Activated CD4-positive, alpha-beta T cell treated with anti-CD3 and anti-CD28 coated beads, Interleukin-2, amount 10 ng/mL, durations not matched to agents 7 days and 5 days (primary cell): ENCODE measurements at places on chromosomes 7 and 10. TPM values are rescaled to one million over a fixed set of nuclear protein-coding genes. Genes with fewer than 3 reads are reported as not detected.

The NOS3 gene
- total RNA-seq: 21.6 TPM

The HGF gene
- not detected for total RNA-seq

- no peaks in the 10 kb centered on the region for H3K27me3 ChIP-seq
- H3K36me3 ChIP-seq: no peaks in the 10 kb centered on the region
- H3K4me3 ChIP-seq: no peak overlapping the region
- no peak for DNase-seq
These were observed 137.4 kb upstream of the KCNMA1 start for GRCh38 chr10:77774940-77775391.

DNA sequence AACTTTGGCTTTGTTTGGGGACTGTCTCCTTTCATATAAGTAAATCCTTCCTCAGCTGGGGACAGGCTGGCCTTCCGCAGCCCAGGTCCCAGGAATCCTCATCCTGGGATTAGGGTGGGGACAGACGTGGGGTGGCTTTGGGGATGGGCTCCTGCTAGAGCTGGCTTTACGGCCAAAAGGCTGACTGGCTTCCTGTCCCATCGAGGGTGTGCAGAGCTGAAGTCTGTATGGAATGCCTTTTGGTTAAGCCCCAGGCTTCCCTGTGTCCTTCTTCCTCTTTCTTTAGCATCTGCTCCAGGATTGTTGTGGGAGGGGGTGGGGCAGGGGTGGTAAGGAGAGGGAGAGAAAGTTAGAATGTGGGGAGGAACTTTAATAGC lies 59.4 kb upstream of the AQP1 start:
- no peak overlapping the region for H3K4me3 ChIP-seq
- DNase-seq: no peak
- H3K27me3 ChIP-seq: no peaks in the 10 kb centered on the region
- H3K27ac ChIP-seq: no peak overlapping the region
- no peaks in the 10 kb centered on the region for H3K36me3 ChIP-seq
- H3K4me1 ChIP-seq: no peaks in the 10 kb centered on the region

- DNase-seq: no peak
- H3K4me3 ChIP-seq: no peak overlapping the region
- H3K36me3 ChIP-seq: no peaks in the 10 kb centered on the region
- H3K4me1 ChIP-seq: peaks cover 14% of the 10 kb centered on the region
These were observed 73.1 kb upstream of the MET start for GRCh38 chr7:116598861-116599260.

- H3K27me3 ChIP-seq: peaks cover 20% of the 10 kb centered on the region
- H3K4me3 ChIP-seq: no peak overlapping the region
- no peaks in the 10 kb centered on the region for H3K4me1 ChIP-seq
- no peak for DNase-seq
- no peak overlapping the region for H3K27ac ChIP-seq
These were observed 35.4 kb downstream of the MALSU1 start for GRCh38 chr7:23334482-23335056.

The CACNB2 gene
- not detected for total RNA-seq

DNA sequence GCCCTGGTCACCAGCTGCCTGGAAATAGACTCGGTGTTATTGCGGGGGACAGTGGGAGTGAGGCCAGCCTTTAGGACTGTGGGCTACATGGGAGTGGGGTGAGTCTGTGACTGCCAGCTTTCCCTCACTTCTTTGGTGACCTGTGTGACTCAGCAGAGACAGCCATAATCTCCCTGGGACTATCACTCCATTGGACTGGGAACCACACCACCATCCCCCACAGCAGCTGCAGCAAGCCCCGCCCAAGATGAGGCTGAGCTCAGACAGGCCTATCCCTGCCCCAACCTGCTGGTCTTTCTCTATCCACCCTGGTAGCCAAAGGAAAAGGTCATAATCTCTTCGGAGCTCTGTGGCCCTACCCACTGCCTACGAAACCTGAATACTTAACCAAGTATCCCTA lies 263.2 kb downstream of the FZD1 start:
- H3K4me3 ChIP-seq: no peak overlapping the region
- DNase-seq: no peak
- H3K27ac ChIP-seq: no peak overlapping the region
- H3K4me1 ChIP-seq: no peaks in the 10 kb centered on the region

DNA sequence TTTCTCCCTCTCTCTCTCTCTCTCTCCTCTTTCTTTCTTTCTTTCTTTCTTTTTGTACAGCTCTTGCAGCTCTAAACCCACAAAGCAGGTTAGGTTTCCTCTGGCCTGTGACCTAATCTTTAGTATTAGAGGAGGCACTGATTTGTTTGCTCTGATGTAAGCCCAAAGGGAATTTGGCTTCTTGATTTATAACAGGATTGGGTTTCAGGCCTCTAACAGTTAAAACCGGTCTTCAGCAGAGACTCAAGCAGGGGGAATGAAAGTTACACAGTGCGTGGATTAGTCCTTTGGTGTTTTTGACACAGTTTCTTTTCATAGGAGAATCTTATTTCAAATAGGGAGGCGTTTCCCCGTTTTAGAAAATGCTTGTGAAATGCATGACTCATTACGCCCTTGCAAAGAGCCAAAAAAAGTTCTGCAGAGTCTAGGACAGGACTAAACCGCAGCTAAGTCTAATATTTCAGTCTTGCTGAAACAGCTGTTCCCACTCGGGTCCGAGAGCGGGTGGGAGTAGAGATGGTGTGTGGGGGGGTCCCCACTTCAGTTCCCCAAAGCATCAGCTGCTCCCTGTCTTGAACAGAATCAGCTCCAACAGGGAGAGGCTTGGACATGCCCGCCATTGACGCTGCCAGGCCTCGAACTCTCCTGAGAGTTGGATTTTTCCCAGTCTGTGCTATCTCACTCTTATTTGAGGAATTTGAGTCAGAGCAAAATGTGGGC lies 296.5 kb upstream of the PITRM1 start:
- peaks cover 1% of the 10 kb centered on the region for H3K27me3 ChIP-seq
- peak overlapping the region; percentile 77 for H3K27ac ChIP-seq
- H3K4me1 ChIP-seq: peaks cover 57% of the 10 kb centered on the region
- H3K4me3 ChIP-seq: peak overlapping the region; percentile 28
- no peaks in the 10 kb centered on the region for H3K36me3 ChIP-seq

- no peak overlapping the region for H3K4me3 ChIP-seq
- no peak for DNase-seq
- H3K27me3 ChIP-seq: no peaks in the 10 kb centered on the region
- peaks cover 13% of the 10 kb centered on the region for H3K4me1 ChIP-seq
- peaks cover 7% of the 10 kb centered on the region for H3K36me3 ChIP-seq
These were observed 4.3 kb downstream of the CUBN start for GRCh38 chr10:17125206-17125893.

The TDRD1 gene
- total RNA-seq: 0.04 TPM

DNA sequence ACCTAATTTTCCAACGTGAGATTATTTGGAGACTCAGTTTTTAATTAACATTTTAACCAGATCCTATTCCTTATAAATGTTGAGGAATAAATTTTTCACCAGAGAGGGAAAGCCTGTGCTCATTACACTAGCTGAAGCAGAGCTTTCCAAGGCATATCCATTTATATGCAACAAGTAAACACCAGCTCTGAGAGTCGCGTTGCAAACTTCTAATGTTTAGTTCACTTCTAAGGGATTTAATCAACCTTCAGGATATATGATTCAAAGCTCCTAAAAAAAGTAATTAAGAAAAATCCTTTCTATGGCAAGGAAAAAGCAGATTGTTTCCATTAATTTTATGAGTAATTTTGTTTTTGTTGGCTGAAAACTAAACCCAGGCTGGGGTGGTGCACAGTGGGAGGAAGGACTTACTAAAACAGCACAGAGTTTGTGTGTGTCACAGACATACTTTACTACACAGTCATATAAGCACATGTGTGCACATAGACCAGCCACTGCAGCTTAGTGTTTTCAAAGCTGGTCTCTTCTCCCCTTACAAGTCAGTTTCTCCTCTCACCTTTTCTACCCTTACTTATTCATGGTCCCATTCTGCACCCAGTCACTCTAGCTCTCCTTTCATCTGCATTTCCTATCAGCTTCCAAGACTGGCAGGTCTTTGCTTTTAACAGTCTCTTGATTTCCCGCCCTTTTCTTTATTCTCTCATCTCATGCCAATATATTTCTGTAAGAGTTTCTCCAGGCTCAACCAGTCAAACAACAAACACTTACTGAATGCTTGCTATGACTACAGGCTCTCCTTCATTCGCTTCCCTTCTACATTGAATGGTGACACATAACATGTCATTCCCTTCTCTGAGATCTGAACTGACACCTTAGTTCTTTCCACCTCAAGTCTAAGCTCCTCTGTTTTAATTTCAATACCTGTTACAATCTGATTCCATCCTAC lies 81.1 kb upstream of the FZD1 start:
- H3K27me3 ChIP-seq: no peaks in the 10 kb centered on the region
- H3K36me3 ChIP-seq: no peaks in the 10 kb centered on the region
- no peak overlapping the region for H3K27ac ChIP-seq
- no peaks in the 10 kb centered on the region for H3K4me1 ChIP-seq

The MAGI2 gene
- 0.05 TPM for total RNA-seq

The CTAGE15 gene
- 0.56 TPM for total RNA-seq

- peaks cover 2% of the 10 kb centered on the region for H3K4me1 ChIP-seq
- H3K27me3 ChIP-seq: no peaks in the 10 kb centered on the region
- DNase-seq: no peak
- H3K27ac ChIP-seq: no peak overlapping the region
- H3K36me3 ChIP-seq: peaks cover 4% of the 10 kb centered on the region
These were observed 56.0 kb upstream of the PDGFA start for GRCh38 chr7:575425-576366.

The ZNF248 gene
- total RNA-seq: 9.2 TPM

DNA sequence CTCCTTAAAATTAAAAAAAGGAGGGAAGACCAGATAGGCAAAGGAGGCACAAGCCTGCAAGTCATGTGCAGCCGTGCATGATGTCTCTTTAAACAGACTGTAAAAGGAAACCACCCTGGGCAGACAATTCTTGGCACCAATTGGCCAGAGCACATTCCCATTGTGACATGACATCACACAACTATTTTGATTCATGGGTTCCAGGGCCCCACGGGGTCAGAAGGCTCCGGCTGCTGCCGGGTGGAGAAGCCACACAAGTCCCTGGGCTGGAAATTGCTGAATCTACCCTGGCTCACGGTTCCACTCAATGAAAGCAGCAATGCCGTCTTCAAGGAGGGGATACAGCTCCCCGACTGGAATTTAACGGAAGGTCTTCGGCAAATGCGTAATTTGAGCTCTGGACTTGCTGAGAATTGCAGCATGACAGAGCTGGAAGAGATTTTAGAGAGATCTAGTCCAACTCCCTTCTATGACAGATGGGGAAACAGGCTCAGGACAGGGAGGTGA lies 140.5 kb downstream of the PRKAG2 start:
- no peaks in the 10 kb centered on the region for H3K36me3 ChIP-seq
- no peak overlapping the region for H3K4me3 ChIP-seq
- no peak overlapping the region for H3K27ac ChIP-seq
- no peaks in the 10 kb centered on the region for H3K27me3 ChIP-seq

DNA sequence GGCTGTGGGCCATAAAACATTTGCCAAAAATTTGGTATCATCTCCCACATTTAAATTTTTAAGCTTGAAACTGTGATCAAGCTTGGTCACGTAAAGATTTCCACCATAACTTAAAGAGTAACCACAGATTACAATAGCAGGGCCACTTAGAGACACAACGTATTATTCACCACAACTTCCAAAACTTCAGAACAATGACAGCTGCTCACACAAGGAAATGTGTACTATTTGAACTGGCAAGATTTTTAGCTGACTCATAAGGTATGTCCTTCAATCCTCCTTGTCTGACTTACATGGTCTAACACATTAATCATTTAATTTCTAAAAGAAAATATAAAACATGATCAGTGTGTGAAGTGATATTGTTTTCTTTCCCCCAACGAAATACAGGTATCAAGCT lies 234.5 kb downstream of the PARD3 start:
- no peak overlapping the region for H3K27ac ChIP-seq
- no peak for DNase-seq
- H3K4me1 ChIP-seq: no peaks in the 10 kb centered on the region
- no peaks in the 10 kb centered on the region for H3K36me3 ChIP-seq

- H3K36me3 ChIP-seq: no peaks in the 10 kb centered on the region
- H3K27me3 ChIP-seq: no peaks in the 10 kb centered on the region
- no peak for DNase-seq
- no peaks in the 10 kb centered on the region for H3K4me1 ChIP-seq
These were observed 177.3 kb upstream of the PPP2R2D start for GRCh38 chr10:131723297-131724168.
